ENCODE measurements at places on chromosomes 1 and 21.

DNA sequence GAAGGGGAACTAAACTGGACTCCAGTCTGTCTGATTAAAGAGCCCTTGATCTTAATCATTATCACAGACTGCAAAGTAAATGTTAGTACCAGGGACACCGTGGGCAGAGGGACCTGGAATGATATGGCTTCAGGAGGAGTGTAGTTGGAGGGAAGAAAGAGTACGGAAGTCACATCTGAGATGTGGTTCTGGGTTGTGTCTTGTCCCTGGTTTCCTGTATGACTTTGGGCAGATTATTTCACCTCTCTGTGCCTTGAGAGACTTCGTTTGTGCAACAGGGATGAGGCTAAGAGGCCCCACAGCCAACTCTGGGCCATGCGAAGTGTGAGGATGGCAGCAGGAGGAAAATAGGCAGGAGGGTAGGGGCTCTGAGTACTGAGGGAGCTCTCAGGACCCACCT lies 76.1 kb upstream of the SLC2A1 start:
- DNase-seq, result no peak

- DNase-seq, result no peak
These were observed 39.7 kb downstream of the CAPZB start for GRCh38 chr1:19445417-19446342.

DNA sequence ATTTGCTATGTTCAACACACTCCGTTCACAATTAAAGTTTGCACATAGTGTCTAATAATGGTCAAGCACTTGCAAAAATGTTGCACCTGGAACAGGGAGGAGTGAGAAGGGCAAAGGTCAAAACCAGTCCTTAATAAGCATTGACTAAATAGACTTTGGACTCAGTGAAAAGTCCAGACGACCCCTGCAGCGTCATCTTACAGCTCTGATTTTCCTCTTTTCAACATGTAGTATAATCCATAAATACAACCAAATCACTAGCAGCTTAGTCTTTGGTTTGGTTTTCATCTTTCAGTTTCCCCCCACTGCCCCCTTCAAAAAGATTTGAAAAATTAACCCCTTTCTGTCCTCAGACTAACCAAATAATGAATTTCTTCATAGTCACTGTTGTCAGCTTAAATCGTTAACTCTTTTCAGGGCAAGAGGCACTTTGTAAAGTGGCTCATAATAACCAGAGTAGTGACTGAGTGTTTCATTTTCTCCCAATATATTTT lies 290.3 kb downstream of the PTPRC start:
- no peak for DNase-seq

DNA sequence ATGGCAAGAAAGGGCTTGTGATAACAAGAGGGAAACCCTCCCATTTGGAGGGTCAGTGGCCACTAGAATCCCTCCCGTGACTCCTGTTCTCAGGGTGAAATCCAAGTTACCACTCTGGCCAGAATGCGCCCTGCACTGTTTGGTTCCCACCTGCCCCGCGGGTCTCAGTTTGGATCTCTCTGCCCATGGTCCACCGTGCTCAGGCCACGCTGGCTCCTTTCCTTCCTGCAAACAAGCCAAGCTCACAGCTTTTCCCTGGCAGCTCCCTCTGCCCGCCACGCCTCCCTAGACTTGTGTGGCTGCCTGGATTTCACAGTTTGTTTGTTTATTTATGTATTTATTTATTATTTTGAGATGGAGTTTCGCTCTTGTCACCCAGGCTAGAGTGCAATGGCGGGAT lies 179.5 kb upstream of the VAMP3 start:
- no peak for DNase-seq

GRCh38 chr1:210292231-210292871 lies 36.4 kb upstream of the HHAT start:
- peak; percentile 51 for DNase-seq

GRCh38 chr21:28769683-28770082 lies 223.0 kb downstream of the LTN1 start:
- no peak for DNase-seq

DNA sequence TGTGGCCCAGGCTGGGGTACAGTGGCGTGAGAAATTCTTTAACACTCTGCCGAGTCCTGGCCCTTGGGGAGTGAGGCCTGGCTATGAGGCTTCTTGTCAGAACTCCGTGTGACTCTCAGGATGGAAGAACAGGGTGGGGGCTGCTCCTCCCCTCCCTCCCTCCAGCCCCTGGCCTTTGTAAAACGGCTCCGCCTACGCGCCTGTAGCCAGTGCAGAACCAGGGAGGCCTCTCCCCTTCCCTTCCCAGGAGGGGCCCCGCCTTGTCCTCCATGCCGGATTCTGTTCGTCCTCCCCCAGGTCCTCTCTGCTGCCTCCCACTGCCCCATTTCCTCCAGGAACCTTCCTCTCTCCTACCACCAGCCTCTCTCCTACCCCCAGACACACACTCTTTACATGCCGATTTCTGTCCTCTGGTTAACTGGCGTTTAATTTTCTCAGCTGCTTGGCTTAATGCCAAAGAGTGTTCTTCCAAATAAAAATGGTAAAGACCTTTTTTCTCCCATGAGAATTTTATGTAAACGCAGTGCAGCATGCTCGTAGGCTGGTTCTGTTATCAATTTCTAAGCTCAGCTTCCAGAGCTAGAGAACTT lies 21.0 kb downstream of the PDE9A start:
- DNase-seq, result no peak

DNA sequence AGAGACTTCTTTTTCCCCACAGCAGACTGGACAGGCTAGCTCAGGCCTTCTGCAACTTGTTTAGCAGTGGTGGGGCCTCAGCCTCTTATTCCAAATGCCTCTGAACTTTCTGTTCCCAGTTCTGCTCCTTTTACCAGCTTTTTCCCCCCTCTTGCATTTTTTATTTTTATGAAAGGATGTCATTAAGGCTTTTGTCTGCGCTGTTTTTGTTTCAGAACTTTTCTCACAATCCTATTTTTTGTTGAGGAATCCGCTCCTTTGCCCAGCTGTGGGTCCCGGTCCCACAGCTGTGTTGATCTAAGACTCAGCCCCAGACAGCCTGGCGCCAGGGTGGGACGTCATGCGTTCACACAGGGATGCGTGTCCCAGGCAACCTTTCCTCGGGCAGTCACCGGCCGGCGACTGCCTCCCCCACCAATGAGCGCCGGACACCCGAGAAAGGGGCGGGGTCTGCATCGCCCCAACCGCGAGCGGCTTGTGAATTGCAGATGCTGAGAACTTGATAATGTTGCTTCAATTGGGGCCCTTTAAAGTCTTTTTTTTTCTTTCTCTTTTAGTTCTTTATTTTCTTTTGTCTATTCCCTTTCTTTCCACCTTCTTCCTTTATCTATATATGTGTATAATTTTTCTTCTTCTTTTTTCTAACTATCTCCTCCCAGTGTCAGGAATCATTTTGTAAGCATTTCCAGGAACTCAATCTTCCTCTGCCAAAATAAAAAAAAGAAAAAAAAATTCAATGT lies 3.0 kb upstream of the ID3 start:
- peak; percentile 57 for DNase-seq

DNA sequence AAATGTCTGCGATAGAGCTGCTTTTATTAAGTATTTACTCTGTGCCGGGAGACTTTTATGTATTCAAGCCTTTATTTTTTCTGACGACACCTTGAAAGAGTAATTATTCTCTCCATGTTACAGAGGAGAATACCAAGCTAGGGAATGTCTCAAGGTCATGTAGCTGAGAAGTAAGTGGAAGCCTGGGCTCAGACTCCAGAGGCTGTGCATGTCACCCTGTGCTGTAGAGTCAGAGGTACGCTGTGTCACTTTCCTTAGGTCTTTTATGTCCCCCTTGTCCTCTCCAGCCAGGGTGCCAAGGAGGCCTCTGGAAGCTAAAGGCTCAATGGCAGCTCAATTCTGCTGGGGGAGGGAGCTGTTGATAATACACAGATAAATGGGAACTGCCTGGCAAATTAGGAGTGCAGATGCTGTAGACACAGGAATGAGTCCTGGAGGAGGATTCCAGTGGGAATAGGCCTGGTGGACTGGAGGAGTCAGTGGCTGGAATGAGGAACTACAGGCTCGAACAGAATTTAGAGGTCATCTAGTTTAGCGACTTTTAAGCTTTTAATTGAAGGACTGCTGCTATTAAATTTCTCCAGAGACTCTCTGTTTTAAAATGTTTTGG lies 9.3 kb upstream of the IL19 start:
- no peak for DNase-seq

GRCh38 chr1:71324671-71325267 lies 243.9 kb upstream of the ZRANB2 start:
- no peak for DNase-seq

DNA sequence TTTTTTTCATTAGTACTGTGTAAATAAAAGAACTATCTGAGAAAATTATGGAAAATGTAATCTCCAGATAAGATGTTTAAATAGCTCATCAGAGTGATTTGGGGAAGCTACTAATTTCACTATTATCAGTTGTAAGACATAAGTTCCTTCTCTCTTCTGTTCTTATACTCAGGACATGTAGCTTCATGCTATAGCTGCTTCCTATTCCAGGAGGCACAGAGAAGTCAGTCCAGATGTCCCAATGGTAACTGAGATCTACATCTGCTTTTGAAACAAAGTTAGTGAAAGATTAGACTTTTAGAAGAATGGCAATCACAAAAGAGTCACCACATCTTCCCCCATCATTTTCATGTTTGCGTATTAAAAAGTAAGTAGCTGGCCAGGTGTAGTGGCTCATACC lies 5.6 kb downstream of the MAP3K21 start:
- no peak for DNase-seq

DNA sequence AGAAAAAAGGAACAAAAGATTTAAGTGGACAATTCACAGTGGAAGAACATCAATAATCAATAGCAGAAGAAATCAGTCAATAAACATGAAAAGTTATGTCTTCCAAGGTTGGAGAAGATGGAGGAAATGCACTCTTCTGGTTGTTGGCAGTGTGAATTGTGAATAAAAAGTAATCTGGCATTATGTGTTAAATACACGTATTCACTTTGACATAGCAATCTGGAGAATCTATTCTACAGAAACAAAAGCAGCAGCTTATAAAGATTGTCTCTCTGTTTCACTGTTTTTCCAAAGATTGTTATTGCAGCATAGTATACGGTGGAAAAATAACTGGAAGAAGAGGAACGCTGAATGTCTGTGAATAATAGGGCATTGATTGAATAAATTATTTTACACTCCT lies 169.4 kb downstream of the NEK7 start:
- no peak for DNase-seq

- DNase-seq, result no peak
These were observed 134.2 kb downstream of the NEK7 start for GRCh38 chr1:198291036-198291435.

DNA sequence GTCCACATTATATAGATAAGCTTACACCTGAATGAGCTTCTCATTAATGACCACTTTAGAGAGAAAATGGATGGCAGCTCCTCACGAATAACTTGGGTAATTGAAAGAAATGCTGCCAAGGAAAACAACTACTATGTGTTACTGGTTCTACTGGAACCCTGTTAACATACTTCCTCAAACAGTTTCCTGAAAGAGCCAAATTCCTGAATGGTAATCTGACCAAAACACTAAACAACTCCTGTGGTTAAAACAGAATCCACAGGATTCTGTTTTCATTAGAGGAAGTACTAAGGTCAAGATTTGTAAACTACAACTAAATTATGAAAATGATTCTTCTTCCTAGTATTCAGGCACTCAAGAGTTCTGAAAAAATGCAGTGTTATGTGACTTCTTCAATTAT lies 107.2 kb downstream of the DNM3 start:
- no peak for DNase-seq

- DNase-seq, result peak; percentile 77
These were observed at the start of gene NCF2 for GRCh38 chr1:183590244-183591191. Gene NCF2 (minus strand): TSS chr1:183590459. CDS start chr1:183590329, 130 bp downstream.

- peak; percentile 24 for DNase-seq
These were observed 1.0 kb upstream of the MCOLN2 start for GRCh38 chr1:84997667-84998600.

- DNase-seq, result no peak
These were observed 738.5 kb upstream of the CHRM3 start for GRCh38 chr1:238647877-238648276.

DNA sequence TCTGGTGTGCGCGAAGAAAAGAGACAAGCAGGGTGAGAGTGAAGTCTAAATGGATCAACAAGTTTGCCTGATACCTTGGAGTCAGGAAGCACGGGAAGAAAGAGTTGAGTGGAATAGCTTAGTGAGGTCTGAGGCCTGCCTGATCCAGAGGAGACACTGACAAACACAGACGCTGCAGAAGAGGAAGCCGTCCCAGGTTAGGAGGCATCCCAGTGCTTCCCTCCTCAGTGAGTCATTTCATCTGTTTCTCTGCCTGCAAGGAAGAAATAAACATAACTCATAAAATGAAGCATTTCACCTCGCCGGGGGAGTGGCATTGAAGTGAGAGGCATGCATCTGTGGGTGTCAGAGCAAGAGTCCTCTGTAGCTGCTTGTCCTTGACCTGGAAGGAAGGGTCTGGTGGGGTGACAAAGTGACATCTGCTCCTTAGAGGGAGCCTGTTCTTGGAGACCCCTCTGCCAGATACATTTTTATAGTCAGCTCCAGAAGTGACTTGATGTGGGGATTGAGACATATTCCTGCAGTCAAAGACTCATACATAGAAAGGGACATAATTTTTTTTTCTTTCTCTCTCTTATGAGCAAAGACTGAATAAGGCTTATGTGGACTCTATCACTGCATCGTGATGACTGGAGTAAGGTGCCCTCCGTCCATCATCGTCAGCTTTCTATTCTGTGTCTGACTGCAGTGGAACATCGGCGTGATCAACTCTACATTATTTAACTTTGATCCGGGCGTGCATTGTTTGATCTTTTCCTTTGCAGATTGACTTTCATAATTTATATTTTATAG lies 256.7 kb downstream of the KIF26B start:
- no peak for DNase-seq

All from germinal center (tissue), 1 donor.